AG08396 (cell line): ENCODE measurements at places on chromosomes 4 and X.

- DNase-seq, result no peak
These were observed 147.7 kb upstream of the GYPA start for GRCh38 chr4:144288011-144288903.

- DNase-seq, result peak; percentile 36
These were observed 87.7 kb downstream of the SHROOM2 start for GRCh38 chrX:9873952-9874351.

GRCh38 chr4:77453911-77454310 lies 151.7 kb upstream of the CXCL13 start:
- DNase-seq, result no peak

GRCh38 chrX:10104958-10105658 lies 51.7 kb upstream of the CLCN4 start:
- DNase-seq, result no peak

DNA sequence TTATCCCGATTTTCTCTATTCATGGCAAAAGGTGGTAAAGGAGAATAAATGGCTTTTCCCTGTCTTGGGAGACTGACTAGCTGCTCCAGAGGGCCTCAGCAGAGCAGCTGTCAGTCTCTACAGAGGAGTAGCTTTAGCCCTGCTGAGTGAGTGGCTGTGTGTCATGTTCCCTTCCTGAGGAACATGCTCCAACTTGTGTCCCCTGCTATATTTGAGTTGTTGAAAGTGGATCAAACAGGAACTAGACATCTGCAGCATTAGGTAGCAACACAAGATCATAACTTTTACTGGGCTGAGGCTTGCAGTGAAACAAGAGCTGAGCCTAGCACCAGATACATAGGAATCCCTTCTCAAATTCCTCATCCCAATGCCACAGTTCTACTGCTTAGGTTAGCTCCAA lies 26.7 kb upstream of the PLAC1 start:
- DNase-seq, result no peak

DNA sequence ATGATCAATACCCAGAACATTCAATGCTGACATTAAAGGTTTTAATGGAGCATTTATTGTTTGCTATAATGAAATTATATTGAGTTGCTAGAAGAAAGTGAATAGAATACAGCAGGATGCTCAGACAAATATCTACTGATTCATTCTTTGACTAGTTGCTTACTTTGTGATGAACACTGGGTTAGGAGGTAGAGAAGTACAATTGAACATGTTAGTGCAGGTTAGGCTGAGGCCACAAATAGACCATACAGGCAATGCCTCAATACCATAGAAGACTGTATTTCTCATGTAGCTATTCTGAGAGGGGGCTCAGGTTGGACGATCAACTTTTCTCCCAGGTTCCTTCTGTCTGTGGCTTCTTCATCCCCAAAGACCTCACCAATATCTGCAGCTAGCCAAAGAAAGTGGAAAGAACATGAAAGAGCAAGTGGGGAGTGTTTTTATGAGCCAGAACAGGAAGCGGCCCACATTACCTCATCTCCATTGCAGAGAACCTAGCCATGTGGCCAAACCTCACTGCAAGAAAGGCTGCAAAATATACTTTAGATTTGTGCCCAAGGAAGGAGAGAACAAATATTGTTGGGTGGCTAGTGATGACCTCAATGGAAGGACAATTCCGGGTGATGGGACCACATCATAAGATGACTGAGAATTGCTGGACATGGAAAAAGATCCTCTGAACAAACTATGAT lies 180.3 kb upstream of the GATB start:
- no peak for DNase-seq

GRCh38 chr4:155403886-155404285 lies 27.1 kb upstream of the MAP9 start:
- peak; percentile 25 for DNase-seq
